ENCODE measurements at places on chromosomes 5 and 9.

GRCh38 chr9:101846161-101846560 is 107.7 kb upstream of the GRIN3A start:
- no peak for DNase-seq

GRCh38 chr5:149019679-149020078 is 43.2 kb downstream of the SH3TC2 start:
- no peak for DNase-seq

- no peak for DNase-seq
Measured at GRCh38 chr9:113311961-113312360, 8.8 kb upstream of the RNF183 start.

DNA sequence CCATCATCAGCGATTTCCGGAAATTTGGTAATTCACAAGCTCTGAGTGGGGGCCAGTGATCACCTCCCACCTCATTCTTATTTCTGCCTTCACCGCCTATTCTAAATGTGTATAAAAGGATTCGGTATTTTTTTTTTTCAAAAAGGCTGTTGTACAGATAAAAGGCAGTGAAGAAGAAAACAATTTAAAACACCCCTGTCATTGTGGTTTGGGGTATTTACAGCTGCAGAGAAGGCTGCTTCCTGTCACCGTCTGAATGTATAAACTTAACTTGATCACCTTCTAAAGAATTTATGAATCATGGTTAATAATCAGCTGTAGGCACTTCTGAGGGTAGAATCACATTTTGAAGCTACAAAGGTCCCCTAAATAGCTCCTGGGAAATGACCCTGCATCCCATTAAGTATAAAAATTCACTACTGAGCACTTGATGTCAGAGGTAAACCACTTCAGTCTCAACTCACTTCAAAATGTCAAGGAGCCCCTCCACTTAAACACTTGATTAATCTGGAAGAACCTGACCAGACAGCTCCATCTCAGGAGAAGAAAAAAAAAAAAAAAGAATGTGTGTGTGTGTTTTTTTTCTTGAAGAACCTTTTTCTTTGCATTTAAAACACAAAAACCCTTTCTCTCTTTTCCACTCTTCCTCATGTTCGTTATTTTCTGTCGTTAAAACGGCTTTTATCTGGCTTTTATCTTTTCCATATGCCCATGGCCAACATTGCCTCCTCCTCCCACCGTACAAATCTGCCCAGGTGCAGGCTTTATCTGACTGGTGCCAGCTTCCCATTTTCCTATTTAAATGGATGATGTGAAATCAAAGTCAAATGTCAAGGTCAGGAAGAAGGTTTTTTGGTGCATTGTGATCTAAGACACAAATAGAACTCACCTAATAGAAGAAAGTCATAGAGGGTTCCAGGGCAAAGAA is 291.2 kb downstream of the IRX1 start:
- DNase-seq: no peak

GRCh38 chr5:60161340-60161934 is 267.9 kb upstream of the PDE4D start:
- DNase-seq: peak; percentile 12

GRCh38 chr5:4023753-4024335 is 428.2 kb downstream of the IRX1 start:
- no peak for DNase-seq

GRCh38 chr9:117555964-117556629 is 141.2 kb upstream of the ASTN2 start:
- DNase-seq: peak; percentile 35

- peak; percentile 24 for DNase-seq
Measured at GRCh38 chr5:143679777-143680176, 132.2 kb upstream of the HMHB1 start.

DNA sequence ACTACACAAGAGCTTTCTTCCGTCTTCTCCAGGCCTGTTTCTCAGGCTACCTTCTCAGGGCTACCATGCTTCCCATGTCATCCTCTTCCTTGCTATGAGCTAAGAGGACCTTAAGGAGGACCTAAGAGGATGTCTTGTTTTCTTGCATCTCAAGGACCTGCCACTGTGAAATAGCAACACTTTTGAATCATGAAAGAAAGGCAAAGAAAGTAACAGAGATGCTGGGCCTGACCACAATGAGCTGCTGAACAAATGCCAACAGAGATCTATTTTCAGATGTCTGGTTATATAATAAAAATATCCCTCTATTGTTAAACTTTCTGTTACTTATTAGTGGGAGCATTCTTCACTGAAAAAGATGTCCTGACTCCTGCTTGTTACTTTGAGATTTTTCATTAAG is 36.7 kb upstream of the ANXA1 start:
- no peak for DNase-seq

DNA sequence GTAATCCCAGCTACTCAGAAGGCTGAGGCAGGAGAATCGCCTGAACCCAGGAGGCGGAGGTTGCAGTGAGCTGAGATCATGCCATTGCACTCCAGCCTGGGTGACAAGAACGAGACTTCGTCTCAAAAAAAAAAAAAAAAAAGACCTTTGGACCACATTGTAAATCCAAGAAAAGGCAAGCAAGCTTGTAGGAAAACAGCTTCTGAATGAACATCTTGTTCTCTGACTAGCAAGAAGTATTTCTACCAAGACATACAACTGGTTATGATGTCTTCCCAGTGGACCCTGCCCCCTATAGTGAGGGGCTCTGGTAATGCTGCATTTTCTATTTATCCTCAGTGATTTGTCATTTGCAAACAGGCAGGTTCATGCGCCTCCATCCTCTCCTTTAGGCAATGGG is 4.5 kb upstream of the EIF4EBP3 start:
- DNase-seq: no peak

DNA sequence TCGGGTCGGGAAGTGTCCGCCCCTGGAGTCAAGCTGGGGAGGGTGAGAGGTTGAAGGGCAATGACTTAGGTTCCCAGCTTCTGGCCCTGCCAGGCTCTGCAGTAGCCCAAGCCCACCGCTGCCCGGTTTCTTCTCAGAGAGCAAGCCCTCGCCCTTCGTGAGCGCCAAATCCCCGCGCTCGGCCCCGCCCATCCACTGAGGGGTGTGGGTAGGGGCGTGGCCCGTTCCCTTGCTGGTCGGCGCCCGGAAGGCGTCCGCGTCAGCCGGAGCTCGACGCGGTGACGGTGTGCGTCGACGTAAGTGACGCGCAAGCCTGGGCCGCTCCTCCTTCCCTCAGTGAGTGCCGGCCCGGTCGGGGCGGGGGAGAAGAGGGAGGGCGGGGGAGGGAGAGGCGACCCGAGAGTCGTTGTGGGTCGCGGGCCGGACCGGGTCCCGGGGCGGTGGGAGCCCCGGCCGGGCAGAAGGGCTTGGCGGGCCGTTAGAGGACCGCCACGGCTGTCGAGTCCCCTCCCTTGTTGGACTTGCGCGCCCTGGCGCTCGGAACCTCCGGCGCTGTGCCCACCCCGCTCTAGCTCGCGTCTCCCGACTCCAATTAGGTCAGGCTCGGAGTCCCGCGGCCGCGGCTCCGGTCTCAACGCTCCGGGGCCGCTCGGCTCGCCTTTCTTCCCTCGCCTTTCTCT is 659 bp downstream of the ZNF131 start:
- DNase-seq: peak; percentile 79

GRCh38 chr9:115391168-115391825 is 273.3 kb upstream of the TNC start:
- no peak for DNase-seq

- no peak for DNase-seq
Measured at GRCh38 chr5:15627109-15627508, 127.1 kb downstream of the FBXL7 start.

GRCh38 chr5:95080441-95080840 is 204.5 kb downstream of the MCTP1 start:
- DNase-seq: peak; percentile 84

- DNase-seq: no peak
Measured at GRCh38 chr5:67989456-67989855, 226.1 kb upstream of the PIK3R1 start.

GRCh38 chr9:69444791-69445190 is 119.8 kb downstream of the ENTREP1 start:
- no peak for DNase-seq

- DNase-seq: peak; percentile 89
Measured at GRCh38 chr5:102959055-102959454, 160.9 kb downstream of the GIN1 start.

DNA sequence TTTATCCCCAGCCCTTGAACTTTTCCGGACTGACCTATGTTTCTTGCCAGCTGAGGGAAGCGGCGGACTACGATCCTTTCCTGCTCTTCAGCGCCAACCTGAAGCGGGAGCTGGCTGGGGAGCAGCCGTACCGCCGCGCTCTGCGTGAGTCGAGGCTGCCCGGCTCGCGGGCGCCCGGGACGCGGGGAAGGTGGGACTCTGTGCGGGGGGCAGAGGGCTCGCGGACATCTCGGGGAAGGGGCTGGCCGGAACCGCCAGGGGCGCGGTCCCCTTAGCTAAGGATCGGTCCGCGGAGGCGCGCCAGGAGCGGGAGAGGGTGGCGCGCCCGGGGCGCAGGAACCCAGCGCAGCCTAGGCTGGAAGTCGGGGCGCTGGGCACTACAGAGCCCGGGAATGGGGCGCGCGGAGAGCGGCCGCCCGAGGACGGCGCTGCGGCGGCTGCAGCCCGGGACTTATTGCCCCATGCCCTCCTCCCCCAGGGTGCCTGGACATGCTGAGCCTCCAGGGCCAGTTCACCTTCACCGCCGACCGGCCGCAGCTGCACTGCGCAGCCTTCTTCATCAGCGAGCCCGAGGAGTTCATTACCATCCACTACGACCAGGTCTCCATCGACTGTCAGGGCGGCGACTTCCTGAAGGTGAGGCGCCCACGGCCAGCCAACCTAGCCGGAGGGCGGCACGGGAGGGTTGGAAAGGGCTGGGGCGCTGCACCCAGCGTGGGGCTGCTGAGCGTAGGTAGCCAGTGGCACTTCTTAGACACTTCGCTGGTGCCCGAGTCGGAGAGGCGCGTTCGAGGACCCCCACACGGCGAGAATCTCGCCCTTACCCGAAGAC is 922 bp downstream of the CRHBP start:
- DNase-seq: no peak

DNA sequence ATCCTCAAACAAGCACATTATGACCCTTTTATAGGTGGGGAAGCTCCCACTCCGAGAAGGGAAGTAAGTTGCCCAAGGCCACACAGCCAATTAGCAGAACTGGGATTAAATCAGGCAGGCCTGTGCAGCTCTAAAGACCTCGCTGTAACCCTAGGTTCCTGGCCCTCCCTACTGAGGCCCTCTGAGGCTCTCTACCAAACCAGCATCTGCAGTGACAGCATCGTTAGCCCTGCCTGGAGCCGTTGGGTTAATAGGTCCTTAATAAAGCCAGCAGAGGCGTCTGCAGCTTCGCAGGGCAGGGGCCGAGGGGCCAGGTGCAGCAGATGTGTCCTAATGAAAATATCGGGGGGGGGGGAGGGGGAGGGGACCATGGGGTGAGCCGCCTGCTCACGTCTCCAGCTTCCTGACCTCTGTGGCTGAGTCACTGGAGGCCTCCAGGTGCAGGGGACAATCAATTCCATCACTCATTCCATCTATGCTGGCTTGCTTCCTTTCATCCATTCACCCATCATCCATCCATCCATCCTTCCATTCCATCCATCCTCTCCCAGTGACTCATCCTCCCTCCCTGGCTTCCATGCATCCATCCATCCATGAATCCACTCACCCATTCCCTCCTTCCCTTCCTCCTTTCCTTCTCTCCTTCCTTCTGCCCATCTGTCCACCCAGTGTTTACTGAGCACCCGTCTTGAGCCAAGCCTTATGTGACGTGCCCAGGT is 203.9 kb downstream of the C9orf50 start:
- DNase-seq: peak; percentile 58

DNA sequence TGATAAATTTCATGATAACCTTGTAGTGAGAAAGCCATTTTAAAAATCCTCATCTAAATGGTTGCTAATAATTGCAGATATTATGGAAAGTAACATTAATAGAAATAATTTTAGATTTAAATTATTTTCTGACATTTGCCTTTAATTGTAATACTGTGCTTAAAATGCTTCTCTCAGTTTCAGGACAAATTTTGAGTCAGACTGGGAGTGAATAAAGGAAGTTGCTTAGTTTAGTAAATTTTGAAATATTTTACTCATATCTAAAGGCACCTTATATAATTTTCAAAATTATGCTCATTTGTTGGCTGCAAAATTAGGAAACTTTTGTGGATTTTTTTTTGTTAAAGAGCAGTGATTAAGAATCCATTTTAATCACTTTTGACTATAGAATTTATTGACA is 93.8 kb downstream of the CSNK1G3 start:
- no peak for DNase-seq

- DNase-seq: no peak
Measured at GRCh38 chr5:2631758-2632157, 119.7 kb downstream of the IRX2 start.
